ENCODE measurements at places on chromosomes 5 and 9. TPM values are rescaled to one million over a fixed set of nuclear protein-coding genes. Genes with fewer than 3 reads are reported as not detected.

The LRRC8A gene
- total RNA-seq: 19.8 TPM

- no peak for DNase-seq
Observed at GRCh38 chr5:91129748-91130147, 253.4 kb downstream of the ARRDC3 start.

DNA sequence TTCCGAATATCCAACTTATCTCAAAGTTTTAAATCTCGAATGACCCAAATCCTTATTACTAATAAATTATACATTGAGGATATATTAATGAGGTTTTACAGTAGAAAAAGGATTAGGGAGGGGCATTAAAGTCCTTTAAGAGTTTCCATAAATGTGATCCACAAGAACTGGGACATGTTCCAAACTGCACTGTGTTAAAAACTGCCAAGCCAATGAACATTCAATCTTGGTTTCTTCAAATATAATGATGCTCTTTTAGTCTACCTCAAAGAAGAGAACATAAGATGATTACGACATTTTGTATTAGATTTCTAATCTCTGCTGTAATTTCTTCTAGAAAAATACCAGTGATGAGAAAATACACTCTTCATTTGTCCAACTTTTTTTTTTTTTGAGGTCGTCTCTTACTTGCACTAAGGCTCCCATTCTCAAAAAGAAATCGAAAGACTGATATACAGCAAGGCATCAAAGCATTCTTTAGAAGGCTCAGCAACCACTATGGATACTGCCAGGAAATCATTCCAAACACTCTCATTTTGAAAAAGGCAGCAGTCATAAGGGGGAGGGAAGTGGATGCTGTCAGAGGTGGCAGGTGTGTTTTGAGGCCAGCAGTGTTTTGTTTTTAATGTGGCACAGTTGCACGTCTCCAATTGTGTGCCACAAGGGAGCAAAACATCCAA lies 1.7 kb downstream of the PTAR1 start:
- DNase-seq: no peak

DNA sequence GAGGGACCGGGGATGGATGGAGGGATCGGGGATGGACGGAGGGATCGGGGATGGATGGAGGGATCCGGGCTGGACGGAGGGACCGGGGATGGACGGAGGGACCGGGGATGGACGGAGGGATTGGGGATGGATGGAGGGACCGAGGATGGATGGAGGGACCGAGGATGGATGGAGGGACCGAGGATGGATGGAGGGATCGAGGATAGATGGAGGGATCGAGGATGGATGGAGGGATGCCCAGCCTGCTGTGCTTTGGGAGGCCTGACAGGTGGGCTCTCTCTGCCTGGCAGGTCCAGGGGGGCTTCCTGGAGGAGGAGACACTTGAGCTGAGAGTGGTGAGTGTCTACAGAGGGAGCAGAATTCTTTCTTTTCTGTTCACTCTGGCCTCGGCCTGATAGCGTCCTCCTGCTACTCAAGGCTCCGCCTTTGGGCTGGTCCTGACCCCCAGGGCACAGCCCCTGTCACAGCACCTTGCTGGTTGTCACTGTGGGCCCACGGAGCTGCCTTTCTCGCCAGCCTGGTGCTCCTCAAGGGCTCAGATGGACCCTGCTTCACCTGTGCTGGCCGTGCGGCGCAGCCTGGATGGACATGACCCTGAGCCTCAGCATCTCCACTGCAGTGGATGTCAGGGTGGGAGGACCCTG lies 42.2 kb upstream of the RNF130 start:
- DNase-seq: no peak

GRCh38 chr9:80090317-80090716 lies 518.6 kb downstream of the TLE4 start:
- no peak for DNase-seq

All from left ventricle myocardium inferior (tissue), 1 donor.